ENCODE measurements at places on chromosomes 4 and X.

GRCh38 chr4:169582706-169583105 lies 29.7 kb downstream of the NEK1 start:
- DNase-seq: no peak

DNA sequence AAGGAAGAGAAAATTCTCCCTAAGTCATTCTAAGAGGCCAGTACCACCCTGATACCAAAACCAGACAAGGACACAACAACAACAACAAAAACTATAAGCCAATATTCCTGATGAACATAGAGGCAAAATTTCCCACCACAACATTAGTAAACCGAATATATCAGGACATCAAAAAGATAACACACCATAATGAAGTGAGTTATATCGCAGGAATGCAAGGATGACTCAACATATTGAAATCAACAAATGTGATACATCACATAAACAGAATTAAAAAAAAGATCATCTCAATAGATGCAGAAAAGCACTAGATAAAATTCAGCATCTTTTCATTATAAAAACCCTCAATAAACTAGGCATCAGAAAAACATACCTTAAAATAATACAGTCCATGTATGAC lies 1844.4 kb upstream of the PCDH10 start:
- DNase-seq: no peak

- DNase-seq: no peak
Measured at GRCh38 chr4:95371476-95372224, 177.1 kb downstream of the UNC5C start.

DNA sequence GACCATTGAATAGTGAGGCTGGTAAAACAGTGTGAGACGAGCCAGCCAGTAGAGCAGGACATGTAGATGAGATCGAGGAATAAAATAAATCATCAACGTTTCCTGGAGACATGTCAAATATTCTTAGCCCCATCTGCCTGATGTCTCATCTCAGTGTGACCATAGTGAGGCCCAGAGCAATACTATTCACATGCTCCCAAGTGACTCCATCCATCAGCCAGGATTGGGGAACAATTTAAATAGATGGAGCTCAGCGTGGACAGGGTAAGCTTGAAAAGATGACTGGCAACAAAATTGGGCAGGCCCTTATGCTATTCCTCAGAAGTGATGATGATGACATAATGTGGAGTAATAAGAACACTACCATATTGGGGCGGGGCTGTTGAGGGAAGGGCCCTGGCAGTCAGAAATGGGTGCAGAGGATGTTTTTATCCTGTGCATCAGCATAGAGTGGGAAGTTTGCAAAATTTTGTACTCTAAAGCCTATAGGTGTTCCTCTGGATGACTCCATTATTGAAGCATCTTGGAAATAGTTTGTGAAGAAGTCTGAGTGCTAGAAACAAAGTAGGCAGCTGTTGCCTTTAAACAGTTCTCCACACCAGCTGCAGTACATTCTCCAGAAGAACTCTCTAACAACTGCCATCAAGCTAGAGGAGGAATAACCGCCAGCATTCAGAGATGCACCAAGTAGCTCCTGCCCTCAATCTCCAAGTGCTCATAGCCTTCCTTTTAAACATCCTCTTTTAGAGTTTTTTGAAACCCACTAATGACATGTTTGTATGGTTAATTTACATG lies 333.0 kb downstream of the DCHS2 start:
- DNase-seq: no peak

- no peak for DNase-seq
Measured at GRCh38 chr4:138053641-138054301, 188.4 kb downstream of the SLC7A11 start.

DNA sequence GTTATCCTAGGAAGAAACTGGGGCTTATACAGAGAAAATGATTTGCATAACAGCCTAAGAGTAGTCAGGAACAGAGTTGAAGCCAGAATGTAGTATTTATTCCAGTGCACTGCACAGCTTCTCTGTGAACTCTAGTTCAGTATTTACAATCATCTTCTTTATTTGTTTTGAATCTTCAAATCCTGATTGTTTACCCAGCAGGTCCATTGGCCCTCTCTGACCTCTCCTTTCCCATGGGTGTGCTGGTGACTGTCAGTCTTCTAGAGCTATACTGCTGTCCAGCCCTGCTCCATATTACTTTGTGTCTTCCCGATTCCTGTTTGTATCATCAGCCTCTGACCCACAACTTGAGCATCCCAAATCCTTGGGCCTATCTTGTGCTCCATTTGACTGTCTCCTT lies 301.9 kb upstream of the HS3ST1 start:
- DNase-seq: no peak

DNA sequence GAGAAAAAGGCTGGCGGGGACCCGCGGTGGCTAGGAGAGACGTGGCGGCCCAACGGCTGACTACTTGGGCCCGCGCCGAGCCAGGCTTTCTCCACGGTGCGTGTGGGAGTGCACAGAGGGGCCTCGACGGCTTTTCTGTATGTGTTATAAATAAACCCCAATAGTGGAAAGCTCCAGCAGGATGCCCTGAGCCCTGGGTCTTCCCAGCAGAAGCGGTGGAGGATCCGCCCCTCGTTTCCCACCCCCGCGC lies 268 bp upstream of the PRRG1 start:
- no peak for DNase-seq

GRCh38 chrX:56382278-56382677 lies 150.1 kb downstream of the KLF8 start:
- no peak for DNase-seq

DNA sequence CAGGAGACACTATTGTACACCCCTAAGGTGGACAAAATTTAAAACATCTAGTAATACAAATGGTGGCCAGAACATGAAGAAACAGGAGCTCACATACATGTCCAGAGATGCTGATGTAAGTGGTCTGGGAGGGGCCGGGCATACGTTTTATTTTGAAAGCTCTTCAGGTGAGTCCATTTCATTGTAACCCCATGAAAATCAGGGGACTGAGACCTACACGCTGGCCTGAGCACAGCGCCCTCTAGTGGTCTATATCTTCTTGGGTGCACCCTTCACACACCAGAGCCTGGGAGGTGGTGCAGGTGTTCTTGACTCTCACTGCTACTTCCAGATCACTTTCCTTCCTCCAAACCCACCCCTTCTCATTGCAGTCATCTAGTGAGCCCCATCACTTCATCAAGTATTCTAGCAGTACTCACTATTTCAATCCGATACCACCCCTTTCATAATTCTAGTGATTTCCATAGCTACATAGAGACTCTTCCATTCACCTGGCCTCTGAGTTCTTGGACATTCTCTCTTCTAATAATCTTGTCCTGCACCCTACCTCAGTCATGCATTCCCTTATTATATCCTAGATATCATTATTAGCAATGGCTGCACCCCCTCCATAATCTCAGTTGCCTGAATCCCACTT lies 4.3 kb upstream of the TLR6 start:
- peak; percentile 47 for DNase-seq

- DNase-seq: no peak
Measured at GRCh38 chrX:136321532-136321931, 20.8 kb downstream of the ADGRG4 start.

DNA sequence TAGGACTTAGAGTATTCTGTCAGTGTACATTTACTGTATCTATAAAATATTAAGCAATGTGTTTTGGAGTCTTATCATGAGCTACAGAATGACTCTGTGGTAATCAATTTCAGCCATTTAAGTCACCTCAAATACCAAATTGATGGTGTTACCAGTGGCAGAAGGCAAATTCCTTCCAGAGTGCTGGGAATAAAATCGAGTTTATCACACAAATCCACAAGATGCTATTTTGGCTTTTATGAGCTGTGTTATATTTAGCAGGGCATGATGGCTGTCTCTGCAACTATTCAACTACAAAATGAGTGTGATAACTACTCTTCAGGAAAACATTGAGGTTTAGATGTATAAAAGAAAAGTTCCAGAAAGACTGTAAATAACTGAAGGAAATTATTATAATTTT lies 78.2 kb downstream of the AREG start:
- DNase-seq: no peak

DNA sequence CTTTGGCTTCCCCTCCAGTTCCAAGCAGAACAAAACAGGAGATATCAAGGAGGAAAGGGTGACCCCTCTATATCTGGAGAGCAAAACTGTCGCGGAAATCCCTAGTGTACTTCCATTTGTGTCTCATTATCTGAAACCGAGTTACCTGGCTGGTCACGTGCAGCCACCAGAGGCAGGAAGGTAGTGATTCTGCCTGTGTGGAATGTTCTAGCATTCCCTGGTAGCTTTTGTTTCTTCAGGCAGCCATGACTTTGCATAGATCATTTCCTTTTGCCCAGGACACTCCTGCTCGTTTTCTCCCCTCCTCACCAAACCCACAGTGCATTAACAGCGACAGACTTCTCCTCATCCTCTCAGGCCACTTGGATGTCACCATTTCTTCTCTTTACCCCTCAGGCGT lies 107.9 kb downstream of the PTTG2 start:
- DNase-seq: no peak

GRCh38 chr4:94653984-94654609 lies 103.7 kb upstream of the BMPR1B start:
- no peak for DNase-seq

GRCh38 chr4:106601519-106601918 lies 232.9 kb upstream of the GIMD1 start:
- no peak for DNase-seq

DNA sequence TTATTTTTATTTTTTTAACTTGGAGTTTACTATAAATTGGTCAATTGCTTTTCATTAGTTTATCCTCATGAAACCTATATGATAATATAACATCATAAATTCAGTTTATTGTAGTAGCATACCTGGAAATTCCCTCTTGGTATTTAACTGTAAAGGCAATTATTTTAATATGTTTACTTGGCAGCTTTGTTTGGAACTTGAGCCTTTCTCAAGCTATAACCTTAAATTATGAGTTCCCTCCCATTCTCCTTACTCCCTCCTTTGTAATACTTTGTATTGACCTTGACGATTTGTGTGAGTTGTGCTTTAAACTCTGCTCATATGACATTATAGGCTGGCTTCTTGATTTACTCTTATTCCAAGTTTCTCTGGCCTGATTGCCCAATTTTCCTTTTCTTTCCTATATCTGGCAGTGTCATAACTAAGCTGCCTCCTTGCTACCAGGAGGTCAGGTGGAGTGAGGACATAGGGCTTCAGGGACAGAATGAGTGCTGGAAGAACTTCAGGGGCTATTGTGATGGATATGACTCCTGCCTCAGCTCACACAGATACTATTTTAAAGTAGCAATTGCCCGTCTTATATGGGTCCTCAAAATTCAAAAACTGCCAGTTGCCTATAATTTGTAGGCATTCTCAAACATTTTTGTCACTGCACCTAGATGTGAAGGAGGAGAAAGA lies 77.7 kb downstream of the RAP1GDS1 start:
- no peak for DNase-seq

- no peak for DNase-seq
Measured at GRCh38 chrX:10038585-10038984, 71.4 kb downstream of the CLDN34 start.

DNA sequence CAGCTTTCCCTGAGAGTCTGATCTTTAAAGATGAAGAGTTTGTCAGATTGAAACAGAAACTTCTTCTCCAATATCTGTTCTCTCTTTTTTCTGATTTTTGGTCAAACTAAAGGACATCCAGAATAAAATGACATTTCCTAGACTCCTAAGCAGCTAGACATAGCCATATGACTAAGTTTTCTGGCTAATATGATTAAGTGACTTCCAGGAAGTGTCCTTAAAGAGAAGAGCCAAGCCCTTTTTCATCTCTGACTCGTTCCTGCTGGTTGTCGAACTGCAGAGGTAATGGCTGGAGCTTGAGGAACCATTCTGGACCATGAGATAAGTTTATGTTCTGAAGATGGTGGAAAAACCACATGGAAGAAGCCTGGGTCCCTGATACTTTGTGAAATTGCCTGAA lies 546.0 kb downstream of the BCOR start:
- DNase-seq: no peak

DNA sequence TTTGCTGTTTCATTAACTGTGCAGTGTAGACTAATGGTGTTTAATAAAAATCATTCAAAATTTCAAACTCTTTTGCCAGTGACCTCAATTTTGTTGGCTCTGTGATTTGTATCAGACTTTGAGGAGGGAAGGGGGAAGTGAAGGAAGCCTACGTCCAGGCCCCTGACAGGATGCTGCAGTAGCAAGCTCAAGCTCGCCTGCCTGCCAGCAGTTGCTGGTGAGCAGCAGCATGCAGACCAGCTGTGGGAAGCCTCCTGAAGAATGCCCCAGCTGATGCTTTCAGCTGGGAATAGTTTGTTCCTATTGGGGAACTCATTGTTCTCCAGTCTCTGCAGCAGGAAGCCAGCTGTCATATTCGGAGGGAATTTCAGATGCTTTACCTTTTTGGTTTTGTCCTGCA lies 495.2 kb downstream of the AFF2 start:
- DNase-seq: no peak

GRCh38 chr4:147740176-147740575 lies 8.3 kb downstream of the ARHGAP10 start:
- no peak for DNase-seq

DNA sequence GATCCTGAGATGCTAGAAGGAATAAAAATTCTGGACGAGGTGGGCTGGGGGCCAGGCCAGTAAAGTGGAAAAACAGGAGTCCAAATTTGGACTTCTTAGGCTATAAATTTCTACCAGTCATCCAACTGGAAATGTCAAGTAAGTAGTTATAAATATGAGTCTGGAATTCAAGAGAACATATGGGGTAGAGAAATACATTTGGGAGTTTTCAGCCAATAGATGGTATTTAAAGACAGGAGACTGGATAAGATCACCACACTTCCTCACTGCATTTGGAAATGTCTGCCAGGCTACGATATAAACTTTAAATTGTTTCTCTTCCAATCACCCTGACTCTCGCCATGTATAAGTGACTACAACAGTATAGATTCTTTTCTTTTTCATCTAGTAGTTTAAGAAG lies 242.5 kb downstream of the NPFFR2 start:
- no peak for DNase-seq

- DNase-seq: no peak
Measured at GRCh38 chr4:25063116-25063515, 32.4 kb upstream of the LGI2 start.

DNA sequence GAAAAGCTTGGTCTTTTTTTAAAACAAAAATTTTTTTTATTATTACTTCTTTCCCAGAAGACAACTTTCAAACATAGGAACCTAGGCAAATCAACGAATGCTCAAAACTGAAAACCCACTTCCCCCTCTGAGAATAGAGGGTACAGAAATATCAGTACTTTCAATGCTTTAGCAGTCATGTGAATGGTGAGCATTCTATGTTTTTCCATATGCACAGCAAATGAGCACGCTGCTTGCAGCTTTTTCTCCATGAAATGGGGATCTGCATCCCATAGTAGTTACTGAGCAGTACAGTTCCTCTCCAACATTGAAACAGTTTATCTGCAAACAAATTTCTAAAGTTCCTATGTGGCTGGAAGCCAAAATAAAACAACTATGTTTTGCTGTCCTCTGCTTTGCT lies 108.4 kb upstream of the BMP2K start:
- DNase-seq: no peak

All from NCI-H1436 (cell line).